ENCODE measurements at places on chromosomes 12 and 14.

DNA sequence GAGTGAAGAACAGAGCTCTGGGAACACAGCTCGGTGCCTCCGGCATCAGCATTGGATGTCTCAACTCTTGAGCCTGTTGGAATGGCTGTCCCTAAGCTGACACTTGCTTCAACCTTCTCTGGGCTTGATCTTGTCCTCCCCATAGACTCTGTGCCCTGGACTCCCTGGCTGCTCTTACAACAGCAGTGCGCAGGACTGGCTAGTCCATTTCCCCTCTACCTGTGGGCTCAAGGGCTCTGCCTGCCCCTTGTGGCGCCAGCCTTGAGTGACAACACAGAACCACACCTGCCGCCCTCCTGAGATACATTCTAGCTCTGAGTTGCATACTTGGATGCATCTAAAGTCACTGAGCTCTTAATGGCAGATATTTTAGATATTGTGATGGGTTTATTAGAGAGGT lies 6.2 kb downstream of the CRADD start:
- DNase-seq: no peak

DNA sequence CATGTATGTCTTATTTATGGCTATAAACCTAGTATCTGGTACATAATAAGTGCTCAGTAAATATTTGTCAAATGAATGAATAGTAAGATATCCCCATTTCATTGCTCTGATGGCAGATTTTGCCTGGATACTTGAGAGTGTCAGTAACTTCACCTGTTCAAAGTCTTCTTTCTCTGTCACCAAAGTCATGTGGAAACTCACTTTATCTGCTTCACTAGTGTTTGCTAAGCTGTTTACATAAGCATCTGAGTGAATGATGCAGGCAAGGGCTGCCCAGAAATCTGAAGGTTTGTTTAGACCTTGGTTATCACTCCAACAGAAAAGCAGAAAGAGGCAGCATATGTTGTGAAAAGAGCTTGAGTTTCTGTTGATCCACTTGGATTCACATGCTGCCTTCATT lies 4.3 kb downstream of the OR4E1 start:
- DNase-seq: no peak

GRCh38 chr12:106417926-106418910 lies 60.7 kb downstream of the POLR3B start:
- no peak for DNase-seq

GRCh38 chr14:98167705-98168104 lies 1104.3 kb downstream of the BCL11B start:
- DNase-seq: peak; percentile 97

GRCh38 chr12:78795934-78796445 lies 68.6 kb upstream of the SYT1 start:
- DNase-seq: no peak

GRCh38 chr14:100748944-100749343 lies 22.3 kb downstream of the DLK1 start:
- no peak for DNase-seq

DNA sequence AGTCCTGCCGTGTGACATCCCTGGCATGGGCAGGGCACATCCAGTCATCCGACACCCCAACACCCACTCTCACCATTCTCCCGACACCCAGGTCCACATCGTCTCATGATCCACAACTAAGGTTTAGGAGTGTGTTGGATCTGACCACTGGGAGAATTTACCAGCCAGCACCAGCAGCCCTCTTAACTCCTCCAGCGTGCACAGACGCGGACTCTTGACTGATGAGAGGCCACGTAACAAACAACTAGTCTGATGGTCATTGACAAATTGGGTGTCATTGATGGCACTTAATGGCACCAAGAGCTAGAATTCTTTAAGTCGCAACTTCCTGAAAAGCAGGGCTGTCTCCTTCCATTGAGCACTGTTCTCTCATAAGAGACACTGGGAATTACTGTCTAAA lies 203.0 kb upstream of the SFSWAP start:
- DNase-seq: no peak

DNA sequence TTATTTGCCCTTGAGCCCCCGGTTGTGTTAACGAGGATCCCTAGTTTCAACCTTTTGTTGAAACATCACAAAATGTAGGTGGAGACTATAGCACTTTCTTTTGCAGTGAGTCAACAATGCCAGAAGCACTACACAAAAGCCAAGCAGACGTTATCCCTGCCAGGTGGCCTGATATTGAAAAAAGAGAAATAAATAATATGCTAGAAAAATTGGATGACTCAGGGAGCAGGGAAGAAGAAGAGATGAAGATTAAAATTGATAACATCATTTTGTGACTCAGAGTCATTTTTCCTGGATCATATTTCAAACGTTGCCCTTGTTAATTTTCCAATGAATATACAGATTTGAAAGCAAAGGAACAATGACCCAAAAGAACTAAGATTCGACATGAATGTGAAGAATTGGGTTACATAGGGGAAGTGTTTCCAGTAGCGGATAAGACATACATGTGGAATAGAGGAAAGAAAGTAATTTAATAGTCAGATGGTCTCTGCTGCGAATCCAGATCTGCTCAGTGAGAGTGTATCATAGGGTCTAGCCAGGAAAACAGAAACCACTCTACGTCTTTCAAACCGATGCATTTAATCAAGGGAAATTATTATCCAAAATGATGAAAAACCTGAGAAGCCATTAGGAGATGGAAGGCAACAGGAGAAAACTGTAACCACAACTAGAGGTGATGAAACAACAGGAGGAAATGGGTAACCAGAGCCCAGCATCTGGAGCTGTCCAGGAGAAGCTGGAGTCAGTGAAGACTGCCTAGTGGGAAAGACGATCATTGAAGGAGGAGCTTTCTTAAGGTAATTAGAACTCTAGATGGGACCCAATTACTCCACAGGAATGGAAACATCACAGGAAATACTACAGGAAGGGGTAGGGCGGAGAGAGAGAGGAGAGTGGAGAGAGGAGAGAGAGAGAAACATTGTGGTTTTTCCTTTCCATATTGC lies 57.9 kb downstream of the RERG start:
- no peak for DNase-seq

- DNase-seq: no peak
Measured at GRCh38 chr14:56952766-56953473, 142.6 kb upstream of the OTX2 start.

GRCh38 chr12:94706250-94706661 lies 55.9 kb upstream of the TMCC3 start:
- no peak for DNase-seq

GRCh38 chr14:43166163-43166562 lies 1340.9 kb downstream of the FSCB start:
- no peak for DNase-seq

DNA sequence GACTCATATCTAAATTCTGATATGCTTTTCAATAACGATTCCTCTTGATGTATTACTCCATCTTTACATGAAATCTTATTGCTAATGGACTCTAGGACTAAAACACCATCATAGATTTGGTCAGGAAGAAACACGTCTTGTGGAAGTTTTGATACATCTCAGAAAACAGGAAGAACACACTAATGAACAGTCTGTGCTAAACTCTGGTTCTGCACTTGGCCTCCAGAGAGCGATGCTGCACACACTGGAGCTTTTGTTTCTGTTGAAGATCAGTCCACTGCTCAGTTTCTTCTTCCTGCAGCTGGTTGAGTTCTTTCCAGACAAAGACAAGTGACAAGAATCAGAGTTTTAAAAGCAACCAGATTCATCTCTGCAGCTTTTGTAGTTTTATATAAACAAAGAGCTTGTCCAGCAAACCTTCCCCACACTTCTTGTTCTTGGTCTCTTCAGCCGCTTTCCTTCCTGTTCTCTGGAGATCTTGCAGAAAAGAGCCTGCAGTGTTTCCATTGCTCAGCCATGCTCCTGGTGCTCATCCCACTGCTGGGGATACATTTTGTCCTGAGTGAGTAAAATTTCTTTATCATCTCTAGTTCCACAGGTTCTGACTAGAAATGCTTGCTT lies 229.1 kb upstream of the OR4E1 start:
- no peak for DNase-seq

- no peak for DNase-seq
Measured at GRCh38 chr12:121154793-121155375, 22.2 kb downstream of the P2RX7 start.

DNA sequence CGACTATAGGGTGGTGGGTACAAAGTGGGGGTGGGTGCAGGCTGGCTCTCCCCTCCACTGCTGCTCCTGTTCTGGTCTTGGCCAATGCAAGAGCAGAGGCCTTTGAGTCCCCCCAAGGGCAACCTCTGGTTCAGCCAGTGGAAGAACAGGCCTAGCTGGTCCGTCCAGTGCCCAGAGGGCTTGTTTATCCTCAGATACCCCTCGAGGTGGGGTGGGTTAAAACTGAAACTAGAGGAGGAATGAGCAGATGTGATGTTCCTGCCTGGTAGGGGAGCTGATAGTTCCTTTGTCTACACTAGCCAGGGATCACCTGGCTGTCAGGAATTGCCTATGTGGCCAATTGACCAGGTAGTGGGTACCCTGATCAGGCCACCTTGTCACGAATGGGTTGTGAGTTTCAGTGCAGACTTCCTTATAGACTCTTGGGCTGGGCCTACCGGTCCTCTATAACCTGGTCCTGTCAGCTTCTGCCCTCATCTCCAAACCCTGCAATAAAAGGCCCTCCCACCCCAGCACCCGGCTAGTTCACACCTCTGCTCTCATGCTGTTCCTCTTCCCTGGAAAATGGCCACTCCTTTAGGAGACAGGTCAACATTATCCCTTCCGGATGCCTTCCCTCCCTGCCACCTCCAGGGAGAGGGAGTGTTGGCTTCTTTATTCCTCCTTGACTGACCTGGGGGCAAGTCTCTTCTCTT lies 10.7 kb upstream of the HSP90AA1 start:
- DNase-seq: no peak

DNA sequence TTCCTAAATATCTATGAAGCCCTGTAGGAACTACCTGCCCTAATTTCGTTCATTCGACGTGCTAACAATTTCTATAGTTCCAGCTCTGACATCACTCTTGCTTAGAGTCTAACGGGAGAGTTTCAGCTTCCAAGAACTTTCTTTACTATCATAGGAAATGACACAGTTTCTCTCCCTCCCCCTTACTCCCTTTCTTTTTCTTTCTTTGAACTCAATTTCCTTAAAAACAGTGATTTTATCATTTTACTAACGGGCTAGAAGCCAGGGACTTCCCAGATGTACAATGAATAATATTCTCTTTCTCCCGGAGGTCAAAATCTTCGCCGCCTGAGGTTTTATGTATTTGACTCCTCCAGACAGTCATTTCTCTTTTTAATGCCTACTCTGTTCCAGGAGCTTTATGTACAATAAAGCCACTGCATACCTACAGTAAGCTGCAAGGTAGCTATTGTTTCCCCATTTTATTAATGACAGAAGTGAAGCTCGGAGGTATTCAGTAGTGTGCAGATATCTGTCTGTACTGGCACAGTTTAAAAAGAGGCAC lies 15.7 kb downstream of the SMCO2 start:
- no peak for DNase-seq

- DNase-seq: no peak
Measured at GRCh38 chr14:88791252-88791621, 1.5 kb downstream of the EML5 start.

- no peak for DNase-seq
Measured at GRCh38 chr14:75054421-75054820, 3.2 kb upstream of the MLH3 start.

DNA sequence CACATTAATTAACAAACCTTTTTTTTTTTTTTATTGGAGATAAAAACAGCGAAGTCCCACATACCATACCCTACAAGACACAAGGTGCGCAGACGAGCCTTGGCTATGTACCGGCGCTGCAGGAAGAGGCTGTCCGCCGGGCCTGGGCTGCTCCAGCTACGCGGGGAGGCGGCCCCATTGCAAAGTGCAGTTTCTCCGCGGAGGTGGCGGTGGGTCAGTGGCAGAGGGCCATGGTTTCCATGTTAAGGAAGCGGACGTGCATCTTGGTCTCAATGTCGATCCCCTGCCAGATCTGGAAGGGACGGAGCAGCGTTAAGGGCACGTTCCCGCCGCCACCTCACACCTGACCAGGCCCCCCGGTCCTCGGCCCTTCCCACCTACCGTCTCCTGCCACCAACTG lies 60.3 kb downstream of the TESC start:
- DNase-seq: no peak

DNA sequence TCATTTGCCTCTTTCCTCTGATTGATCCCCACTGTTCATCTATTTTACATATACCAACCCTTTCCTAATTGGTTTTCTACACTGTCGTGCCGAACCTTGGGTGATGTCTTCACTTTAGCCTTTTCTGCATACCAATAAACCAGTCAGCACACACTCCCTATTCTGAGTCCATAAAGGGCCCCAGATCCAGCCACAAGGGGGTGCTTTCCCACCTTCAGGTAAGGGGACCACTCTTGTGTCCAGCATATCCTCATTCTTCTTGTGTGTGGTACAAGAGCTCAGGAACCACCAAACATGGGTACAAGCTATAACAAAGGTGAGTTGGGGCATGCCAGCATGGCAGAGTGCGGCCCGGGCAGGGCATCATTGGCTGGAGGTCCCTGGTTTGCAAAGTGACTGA lies 859.8 kb downstream of the FSCB start:
- DNase-seq: peak; percentile 4

- DNase-seq: no peak
Measured at GRCh38 chr12:95177201-95177768, 40.0 kb downstream of the FGD6 start.

GRCh38 chr12:91316907-91317269 lies 134.3 kb upstream of the DCN start:
- DNase-seq: no peak

GRCh38 chr12:117881517-117881916 lies 87.3 kb downstream of the KSR2 start:
- no peak for DNase-seq

DNA sequence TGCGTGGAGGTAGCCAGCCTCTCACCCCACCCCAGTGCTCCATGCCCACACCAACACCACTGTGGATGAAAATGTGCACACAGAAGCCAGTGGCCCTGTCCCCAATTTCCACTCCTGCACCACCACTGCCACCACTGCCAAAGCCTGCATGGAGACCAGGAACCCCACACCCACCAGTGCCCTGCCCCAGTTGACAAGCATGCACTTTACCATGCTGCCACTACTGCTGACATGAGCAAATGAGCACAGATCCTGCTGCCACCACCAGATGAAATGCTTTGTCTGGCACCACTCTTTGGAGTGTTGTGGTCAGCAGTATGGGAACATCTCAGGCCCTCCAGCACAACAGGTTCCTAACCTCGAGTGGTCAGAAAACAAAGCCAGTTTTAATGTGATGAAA lies 104.1 kb downstream of the ATXN7L3B start:
- DNase-seq: no peak

GRCh38 chr14:66709291-66709690 lies 201.3 kb downstream of the GPHN start:
- no peak for DNase-seq

Measured in Jurkat, Clone E6-1 (cell line).